ENCODE measurements at places on chromosomes 1 and 21.

- no peak for DNase-seq
Measured at GRCh38 chr21:33908760-33909159, 6.8 kb downstream of the ATP5PO start.

DNA sequence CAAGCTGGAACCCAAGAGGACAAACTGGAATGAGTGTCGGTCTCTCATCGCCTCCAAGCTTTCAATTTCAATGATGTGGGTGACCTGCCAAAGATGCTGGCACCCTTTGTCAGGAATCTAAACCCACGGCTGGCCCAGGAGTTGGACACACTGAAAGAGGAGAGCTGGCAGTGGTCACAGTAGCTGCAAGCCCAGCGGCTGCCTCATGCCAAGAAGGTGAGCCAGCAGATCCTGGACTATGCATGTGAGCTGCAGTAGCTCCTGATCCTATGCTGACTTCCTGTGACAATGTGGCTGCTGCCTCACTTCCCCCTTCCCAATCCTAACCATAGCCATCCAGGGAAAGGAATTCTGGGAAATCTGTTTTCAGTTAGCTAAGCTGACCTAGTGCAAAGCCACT is 117.0 kb upstream of the VAV3 start:
- DNase-seq, result no peak

- DNase-seq, result no peak
Measured at GRCh38 chr1:42221952-42222606, 57.5 kb upstream of the GUCA2A start.

DNA sequence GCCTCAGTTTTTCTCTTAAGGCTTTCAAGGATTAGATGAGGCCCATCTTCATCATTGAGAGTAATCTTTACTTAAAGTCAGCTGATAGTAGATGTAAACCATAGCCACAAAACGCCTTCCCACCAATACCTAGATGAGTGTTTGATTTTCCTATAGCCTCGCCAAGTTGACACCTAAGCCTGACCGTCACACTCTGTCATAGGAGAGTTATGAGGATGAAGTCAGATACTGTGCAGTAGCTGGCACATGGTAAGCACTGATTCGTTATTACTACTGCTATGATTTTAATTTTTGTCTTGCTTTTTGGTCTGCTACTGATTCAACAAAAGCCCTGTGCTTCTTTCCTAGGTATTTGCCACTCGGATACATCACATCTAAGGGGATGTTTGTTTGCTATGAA is 395.5 kb downstream of the RPS6KC1 start:
- no peak for DNase-seq

DNA sequence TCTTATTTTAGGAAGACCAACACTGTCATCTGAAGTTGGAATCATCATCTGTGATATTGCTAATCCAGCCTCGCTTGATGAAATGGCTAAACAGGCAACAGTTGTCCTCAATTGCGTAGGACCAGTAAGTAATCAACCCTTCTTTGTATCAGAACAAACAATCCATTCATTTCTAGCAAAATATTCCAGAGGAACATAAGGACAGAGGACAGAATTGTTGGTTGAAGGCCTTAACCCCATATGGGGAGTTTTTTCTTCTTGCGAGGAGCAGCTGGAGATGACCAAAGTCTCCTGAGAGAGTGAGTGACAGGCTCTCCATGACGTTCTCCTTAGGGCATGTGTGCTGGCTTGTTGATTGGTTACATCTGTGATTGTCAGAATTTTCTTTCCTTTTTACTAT is 2.7 kb downstream of the SCCPDH start:
- DNase-seq, result no peak
